ENCODE measurements at places on chromosomes 5 and 9.

DNA sequence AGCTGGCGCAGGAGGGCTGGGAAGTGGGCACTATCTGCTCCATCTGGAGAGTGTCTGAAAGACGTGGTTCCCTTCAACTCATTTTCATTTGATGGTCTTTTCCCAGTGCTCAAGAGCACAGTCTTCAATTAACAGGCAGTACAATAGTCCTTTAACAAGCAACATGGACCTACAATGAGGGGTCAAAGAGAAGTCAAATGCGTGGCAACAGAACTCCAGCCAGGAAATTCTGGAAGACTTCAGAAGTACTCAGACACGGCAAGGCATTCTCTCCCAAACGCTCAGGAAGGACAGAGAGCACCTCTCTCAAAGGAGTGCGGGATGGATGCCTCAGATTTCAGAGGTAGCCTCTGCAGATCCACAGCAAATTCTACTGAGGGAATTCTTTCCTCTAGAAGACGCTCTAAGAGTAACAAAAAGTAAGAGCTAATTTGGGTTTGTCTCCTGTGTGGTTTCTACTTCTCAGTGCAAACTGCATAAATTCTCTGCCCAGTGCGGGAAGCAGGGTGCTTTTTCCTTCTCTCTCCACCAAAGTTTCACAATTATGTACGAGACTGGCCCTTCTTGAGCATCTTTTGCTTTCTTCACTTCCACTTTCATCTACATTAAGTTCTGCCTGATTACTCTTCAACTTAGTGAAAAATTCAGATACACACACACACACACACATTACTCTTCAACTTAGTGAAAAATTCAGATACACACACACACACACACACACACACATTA is 56.4 kb downstream of the LHFPL2 start:
- DNase-seq, result no peak

DNA sequence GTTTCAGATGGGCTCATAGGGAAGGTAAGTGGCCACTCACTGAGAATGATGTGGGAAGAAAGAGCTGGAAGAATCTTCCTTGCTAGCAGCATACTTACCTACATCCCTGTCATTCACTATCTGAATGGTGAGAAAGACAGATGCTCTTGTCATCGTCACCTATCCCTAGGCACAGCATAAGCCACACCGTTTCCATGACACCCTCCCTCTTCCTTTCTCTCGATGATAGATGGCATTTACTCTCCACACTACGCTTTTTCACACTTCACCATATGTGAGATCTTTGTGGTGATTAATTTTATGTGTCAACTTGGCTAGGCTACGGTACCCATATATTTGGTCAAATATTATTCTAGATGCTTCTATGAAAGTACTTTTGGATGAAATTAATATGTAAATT is 44.4 kb upstream of the FER start:
- DNase-seq, result no peak

GRCh38 chr9:92164490-92164889 is 49.3 kb upstream of the SPTLC1 start:
- no peak for DNase-seq

- DNase-seq, result no peak
Observed at GRCh38 chr5:79845448-79846197, 145.4 kb downstream of the MTX3 start.

DNA sequence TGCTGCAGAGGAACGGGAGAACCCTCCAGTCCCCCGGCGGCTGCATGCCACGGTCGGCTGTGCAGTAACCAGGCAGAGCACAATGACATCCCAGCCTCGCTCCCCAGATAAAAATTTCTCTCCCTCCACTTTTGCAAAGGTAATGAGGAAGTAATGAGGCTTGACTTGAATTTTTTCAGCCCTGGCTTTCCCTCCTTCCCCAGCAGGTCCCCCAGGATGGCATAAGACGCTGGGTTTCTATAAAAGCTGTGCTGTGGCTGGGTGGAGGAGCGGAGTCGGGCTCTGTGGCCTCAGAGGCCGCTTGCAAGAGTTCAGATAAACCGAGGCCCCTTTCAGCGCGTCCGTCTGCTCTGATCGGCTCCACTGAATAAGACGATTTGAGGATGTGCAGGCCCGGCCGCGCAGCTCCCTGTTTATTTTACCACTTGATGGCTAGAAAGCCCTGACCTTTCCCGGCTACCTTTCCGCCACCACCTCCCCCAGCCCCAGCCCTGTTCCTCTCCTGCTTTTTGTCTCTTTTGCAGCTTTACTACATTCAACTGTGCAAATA is 351.9 kb upstream of the IRX2 start:
- DNase-seq, result peak; percentile 79

DNA sequence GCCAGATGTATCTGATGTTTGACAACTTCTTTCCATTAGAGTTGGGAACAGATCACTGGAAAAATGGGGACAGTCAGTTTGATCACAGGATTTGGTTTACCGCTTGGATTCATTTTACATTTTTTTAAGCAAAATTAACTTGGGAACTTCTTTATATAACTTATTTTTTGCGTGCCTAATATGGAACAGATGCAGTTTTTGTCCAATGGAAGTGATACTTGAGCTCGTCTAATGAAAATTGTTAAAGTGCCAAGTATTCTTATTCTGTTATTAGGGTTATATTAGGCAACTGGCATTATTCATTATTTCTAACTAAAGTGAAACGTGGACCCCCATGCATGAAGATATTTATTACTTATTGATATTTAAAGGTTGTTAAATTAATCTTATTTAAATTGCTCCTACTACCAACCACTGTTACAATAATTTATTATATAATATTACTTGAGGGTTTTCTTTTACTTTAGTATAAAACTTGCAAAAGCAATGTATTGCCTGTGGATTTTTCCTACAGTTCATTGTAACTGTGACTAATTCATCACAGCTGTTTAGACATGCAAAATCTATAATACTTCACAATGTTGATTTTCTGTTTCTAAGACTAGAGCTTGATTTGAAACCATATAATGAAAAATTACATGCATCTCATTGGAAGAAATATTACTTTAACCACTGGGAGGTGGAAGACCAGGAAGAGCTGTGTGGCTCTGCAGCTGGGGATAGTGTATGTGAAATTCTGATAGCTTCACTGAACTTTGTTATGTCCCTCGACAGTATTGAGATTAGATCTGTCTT is 787.3 kb upstream of the WWC1 start:
- DNase-seq, result no peak

DNA sequence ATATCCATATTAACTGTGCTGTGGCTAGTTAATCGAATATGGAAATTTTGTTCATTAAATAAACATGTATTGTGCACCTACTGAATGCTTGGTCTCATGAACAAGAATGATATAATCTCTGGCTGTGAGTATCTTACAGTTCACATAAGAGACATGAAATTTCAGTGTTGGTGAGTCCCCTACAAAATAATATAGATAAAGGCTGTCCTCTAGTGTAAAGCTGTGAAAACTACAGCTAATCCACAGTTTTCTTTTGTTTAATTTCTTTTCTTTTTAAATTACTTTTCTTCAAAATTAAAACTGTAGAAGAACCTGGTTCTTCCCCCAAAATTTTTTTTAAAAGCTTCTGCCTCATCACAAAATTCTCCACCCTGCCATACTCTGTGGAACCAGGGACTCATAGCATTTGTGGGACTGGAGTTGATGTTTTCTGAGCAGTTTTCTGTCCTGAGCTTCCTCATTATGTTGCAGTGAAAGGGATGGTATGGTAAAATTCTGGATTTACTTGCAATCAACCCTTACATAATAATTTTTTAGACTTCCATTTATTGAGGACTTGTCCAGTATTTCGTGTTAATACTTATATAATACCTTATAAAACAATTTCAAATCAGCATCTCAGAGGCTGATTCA is 135.0 kb downstream of the STK32A start:
- DNase-seq, result peak; percentile 31

DNA sequence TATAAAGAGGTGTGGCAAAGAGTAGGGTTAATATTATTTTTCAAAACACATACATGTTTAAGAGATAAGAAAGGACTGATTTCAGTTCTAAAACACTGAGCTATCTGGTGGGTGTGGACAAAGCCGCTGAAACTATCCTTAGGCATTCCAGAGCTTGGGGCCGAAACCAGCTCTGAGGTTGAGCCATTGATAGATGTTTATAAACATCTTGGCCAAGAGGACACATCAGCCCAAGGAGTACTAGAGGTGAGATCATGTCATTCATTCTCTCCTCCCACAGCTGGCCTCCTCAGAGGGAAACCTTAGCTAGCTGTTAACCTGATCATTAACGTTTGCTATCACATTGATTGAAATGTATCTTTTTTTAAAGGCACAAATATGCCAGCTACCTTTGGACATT is 89.9 kb downstream of the NLN start:
- DNase-seq, result no peak

GRCh38 chr9:89160806-89161205 is 17.8 kb downstream of the SHC3 start:
- DNase-seq, result no peak

- no peak for DNase-seq
Observed at GRCh38 chr5:87120518-87121303, 147.0 kb upstream of the RASA1 start.

- no peak for DNase-seq
Observed at GRCh38 chr5:145962001-145962400, 25.6 kb downstream of the SH3RF2 start.

- no peak for DNase-seq
Observed at GRCh38 chr9:133995012-133995896, 3.1 kb upstream of the VAV2 start.

DNA sequence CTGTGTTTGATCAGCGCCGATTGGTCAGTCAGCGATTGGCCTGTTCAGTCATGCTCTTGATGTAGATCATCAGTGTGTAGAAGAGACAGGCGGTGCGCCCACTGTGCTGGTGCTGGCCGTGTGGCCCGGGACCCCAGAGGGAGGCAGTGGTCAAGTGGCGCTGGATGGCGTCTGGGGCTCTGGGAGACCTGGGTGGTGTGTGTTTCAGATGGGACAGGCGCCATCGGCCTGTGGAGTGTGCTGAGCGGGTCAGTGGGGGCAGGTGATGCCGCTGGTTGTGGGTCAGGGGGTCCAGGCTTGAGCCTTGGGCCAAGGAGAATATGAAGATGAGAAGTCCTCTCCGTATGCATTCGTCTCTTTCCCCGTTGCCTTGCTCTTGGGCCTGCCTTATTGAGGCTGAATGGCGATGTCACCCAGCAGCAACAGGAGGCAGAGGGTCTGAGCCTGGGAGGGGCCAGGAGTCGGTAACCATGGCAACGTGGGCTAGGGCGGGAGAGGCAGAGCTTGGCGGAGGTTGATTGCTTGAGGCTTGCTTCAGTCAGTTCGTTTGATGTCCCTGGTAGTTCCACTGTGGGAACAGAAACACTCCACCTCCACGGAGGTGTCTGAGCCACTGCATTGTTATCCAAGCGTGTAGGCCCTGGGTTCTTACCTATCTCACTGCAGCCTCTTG is 117.8 kb upstream of the CACNA1B start:
- peak; percentile 86 for DNase-seq

- no peak for DNase-seq
Observed at GRCh38 chr5:72252574-72253155, 67.4 kb downstream of the MRPS27 start.

DNA sequence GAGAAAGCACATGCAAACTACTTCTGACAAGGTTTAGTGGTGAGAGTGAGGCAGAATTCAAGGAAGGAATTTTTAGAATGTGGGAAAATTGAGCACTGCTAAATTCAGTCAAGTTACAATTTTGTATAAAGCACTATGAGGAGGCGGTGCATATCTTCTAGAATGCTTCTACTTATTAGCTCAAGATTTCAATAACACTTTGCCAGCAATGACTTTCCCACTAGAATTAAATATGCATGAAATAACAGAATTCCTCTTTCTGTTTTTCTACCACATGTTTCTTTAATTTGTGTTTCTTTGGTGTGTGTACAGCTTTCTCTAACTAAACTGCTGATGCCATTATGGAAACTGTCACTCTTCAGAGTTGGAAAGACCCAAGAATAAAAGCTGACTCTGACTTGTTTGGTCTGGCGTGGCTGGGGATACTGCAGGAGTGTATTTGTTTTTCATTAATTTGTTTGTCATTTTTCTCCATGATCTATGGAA is 163.5 kb downstream of the ARSB start:
- no peak for DNase-seq

- DNase-seq, result no peak
Observed at GRCh38 chr5:1498623-1499416, 24.9 kb downstream of the LPCAT1 start.

- no peak for DNase-seq
Observed at GRCh38 chr9:131622523-131622922, 77.2 kb downstream of the PRRT1B start.

DNA sequence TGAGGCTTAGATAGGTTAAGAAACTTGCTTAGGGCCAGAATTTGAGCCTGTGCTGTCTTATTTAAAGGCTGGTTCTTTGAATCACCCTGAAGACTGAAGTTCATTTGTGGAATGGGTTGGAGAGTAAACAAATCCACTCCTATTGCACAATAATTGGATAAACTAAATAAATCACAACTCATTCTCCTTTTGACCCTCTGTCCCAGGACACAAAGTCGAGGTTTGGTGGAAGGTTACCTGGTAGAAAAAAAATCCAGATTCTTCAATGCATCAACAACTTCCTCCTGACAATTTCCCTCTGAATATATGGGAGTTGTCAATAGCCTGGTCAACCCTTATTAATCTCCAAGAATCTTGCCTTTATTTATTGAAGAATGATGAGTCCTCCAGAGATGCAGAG is 28.9 kb downstream of the TBC1D2 start:
- DNase-seq, result no peak

GRCh38 chr9:133958756-133959155 is 33.4 kb downstream of the VAV2 start:
- no peak for DNase-seq

DNA sequence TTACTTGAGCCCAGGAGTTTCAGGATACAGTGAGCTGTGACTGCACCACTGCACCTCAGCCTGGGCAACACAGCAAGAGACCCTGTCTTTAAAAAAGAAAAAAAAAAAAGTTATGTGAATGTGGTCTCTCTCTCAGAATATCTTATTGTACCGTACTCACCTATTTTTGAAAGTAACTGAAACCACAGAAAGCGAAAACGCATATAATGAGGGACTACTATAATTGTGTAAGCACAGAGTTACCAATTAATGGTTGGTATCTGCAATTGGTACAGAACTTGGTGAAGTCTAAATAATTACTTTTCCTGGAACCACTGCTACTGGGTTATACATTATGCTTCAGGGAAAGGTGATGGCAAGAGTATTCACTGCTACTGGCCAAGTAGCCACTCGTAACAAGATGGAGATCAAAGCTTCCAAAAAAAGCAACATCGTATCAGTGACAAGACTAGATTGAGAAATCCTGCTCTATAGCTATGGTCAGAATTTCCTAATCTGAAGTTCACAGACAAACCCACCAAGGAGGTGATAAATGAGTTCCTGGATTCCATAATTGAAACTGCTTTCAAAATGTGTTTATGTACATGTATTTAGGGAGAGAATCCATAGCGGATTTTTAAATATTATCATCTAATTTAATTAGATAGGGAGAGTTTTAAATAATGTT is 82.7 kb downstream of the NR6A1 start:
- no peak for DNase-seq
